ENCODE measurements at places on chromosomes 6 and 20.

GRCh38 chr6:40764726-40765125 lies 177.6 kb upstream of the LRFN2 start:
- DNase-seq = no peak

DNA sequence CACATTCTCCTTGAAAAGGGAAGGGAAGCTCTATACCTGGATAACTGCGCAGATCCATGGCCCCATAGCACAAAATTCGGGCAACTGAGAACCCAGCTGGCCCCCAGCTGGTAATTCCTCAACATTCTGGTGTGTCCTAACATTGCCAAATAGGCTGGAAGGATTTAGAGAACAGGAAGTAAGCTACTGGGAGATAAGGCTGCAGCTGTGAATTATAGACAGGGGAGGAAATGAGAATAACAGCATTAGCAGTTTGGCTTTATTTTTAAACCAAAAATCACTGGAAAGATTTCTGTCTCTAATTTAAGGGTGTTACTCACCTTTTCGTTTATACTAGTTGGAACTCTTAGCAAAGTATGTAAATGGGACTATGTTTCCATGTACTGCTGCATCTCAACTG lies 97.2 kb downstream of the TULP4 start:
- DNase-seq = no peak

DNA sequence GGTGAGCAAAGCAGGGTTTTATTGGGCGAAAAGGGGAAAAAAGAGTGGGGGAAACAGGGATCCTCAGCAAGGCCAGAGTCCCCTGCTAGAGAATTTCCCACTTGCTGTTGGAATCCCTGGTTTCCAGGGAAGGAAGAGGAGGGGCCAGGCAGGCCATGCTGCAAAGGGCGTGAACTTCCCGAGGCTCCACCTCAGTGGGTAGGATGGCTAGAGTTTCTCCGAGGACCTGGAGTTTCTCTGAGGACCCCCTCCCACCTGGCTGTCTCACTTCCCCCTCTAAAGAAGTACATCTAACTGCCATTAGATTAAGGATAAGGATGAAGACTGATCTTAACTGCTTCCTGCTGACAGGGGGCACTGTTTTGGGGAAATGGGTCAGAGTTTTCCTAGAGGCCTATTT lies 1239.3 kb upstream of the GJE1 start:
- no peak for DNase-seq

- no peak for DNase-seq
Measured at GRCh38 chr6:40848038-40848437, 191.0 kb downstream of the UNC5CL start.

- no peak for DNase-seq
Measured at GRCh38 chr20:61031101-61031830, 220.8 kb upstream of the CDH4 start.
